ENCODE measurements at places on chromosomes 12 and 14.

- peak; percentile 52 for DNase-seq
Measured at GRCh38 chr12:85405781-85406522, 125.9 kb downstream of the ALX1 start.

DNA sequence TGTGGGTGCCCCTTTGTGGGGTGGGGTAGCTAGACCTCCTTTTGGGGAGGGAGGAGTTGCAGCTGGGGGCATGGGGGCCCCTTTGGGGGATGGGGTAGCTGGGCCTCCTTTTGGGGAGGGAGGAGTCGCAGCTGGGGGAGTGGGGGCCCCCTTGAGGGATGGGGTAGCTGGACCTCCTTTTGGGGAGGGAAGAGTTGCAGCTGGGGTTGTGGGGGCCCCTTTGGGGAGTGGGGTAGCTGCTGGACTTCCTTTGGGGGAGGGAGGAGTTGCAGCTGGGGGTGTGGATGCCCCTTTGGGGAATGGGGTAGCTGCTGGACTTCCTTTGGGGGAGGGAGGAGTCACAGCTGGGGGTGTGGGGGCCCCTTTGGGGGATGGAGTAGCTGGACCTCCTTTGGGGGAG, 7.0 kb downstream of the NACA start:
- no peak for DNase-seq

DNA sequence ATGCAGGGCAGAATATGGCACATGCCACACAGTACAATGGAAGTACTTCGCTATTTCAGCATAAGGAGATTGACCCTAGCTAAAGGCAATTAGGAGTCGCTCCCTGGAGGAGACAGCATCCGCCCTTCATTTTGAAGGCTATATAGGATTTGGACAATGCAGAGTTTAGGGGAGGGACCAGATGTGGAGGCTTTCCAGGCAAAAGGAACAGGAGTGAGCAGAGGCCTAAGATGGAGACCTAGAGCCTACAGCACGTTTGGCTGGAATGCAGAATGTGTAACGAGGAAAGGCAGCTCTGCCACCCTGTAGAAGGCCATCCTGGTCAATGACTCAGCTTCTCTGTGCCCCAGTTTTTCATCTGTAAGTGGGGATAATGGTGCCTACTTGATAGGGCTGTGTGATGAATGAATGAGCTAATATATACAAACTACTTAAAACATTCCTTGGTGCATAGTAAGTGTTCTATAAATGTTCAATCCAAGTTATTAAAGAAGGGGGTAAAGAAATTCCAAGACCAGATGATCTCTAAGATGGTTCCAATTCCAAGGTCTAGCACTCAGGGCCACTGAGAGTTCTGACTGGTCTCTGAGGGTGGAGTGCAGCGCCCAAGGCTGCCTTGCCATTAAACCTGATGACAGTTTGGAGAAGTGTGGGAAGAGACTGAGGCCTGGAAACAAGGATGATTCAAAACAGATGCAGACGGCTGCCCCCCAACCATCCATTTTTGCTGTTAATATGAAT, 54.3 kb upstream of the FRMD6 start:
- DNase-seq = no peak

- no peak for DNase-seq
Measured at GRCh38 chr14:22656945-22657731, 13.0 kb upstream of the OR6J1 start.

DNA sequence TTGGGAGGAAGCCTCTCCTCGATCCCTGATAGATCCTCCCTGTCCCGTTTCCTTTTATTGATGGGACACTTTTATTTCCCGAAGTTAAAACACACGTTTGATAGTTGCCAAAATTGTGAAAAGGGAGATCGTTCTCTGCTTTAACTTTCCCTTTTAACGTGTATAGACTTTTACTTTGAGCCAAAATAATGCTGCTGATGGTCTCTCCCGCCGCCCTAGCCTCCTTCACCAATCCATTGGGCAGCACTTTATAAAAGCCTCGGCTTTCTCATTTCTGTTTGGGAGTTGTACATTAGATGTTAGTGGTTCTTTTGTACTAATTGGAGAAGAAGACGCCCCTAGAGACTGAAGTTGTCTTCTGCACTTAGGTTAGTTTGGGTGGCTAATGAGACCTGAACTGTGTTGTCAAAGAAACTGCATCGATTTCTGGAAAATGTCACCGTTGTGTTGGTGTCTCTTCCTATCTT, 1.4 kb downstream of the TMTC2 start:
- no peak for DNase-seq

DNA sequence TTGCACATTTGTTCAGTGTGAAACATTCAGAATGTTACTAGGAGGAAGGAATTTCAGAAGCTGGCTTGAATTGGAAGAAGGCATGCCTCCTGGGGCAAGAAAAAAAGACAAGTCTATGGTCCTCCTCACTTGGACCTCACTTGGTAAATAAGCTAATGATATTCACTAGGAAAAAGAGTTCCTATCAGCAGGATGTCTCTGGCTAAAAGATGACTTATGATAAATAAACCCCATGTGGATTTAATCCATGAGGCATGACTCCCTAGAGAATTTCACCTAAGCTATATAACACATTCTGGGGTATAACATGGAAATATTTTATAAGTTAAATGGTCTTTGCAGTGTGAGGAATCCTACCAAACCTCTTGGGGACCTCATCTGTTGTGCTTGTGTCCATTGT, 199.9 kb downstream of the LRIG3 start:
- DNase-seq = no peak

- DNase-seq = no peak
Measured at GRCh38 chr14:33052943-33053342, 114.3 kb downstream of the NPAS3 start.

DNA sequence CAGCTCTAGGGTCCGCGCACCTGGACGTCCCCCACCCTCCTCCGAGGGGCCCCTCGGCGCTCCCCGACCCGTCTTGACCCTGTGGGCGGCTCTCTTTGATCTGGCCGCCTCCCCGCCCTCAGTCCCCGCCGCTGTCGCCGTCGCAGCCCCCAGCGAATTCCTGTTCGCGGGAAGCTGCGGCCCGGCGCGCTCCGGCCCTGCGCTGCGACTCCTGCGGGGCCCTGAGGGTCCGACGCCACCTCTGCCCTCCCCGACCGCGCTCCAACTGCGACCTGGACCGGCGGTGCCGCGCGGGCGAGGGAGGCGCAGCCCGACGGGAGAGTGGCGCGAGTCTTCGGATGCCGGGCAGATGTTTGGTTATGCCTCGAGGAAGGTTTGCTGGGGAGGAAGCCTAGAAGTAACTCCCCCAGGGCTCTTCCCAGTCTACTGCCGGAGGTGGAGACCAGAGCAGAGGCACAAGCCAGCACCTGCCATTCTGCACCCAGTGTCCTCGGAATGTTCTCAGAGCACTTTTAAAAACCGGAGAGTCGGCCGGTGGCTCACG, 440 bp upstream of the ISM2 start:
- no peak for DNase-seq

DNA sequence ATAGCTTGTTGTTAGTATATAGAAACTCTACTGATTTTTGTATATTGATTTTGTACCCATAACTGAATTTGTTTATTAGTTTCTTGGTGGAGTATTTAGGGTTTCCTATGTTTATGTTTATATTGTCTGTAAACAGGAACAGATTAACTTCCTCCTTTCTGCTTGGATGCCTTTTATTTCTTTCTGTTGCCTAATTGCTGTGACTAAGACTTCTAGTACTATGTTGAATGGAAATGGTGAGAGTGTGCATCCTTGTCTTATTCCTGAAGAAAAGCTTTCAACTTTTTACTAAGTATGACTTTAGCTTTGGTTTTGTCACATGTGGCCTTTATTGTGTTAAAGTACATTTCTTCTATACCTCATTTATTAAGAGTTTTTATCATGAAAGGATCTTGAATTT, 20.9 kb downstream of the FBXW8 start:
- DNase-seq = peak; percentile 44

DNA sequence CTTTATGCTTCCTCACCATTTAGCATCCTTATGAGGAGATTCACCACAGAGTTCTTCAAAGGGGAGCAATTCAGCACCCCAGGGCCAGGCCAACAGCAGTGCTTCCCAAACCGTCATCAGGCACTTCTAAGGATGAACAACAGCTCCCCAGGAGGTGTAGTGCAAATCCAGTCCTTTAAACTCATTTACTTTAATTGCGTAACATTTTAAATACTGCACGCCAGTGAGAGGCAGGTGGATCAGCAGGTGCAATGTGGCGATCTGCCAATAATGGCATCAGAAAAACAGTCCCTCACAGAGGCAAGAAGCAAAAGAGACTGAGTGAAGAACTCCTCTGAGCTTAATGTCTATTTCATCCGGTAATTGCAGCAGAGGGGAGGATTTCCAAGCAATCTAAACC, 770.9 kb upstream of the FOXG1 start:
- DNase-seq = no peak

DNA sequence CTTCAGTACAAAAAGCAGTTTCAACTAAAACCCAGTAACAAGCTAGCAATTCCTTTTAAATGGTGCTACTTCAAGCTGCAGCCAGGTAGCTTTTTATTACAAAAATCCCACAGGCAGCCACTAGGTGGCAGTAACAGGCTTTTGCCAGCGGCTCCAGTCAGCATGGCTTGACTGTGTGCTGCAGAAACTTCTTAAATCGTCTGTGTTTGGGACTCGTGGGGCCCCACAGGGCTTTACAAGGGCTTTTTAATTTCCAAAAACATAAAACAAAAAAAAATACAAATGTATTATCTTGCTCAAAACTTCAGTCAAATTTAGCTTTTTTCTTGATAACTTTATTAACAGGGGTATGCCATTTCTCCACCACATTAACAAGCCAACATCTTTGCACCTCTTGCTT, 3.6 kb upstream of the CLEC4E start:
- peak; percentile 75 for DNase-seq

- no peak for DNase-seq
Measured at GRCh38 chr14:99731547-99732435, 47.7 kb downstream of the CYP46A1 start.

DNA sequence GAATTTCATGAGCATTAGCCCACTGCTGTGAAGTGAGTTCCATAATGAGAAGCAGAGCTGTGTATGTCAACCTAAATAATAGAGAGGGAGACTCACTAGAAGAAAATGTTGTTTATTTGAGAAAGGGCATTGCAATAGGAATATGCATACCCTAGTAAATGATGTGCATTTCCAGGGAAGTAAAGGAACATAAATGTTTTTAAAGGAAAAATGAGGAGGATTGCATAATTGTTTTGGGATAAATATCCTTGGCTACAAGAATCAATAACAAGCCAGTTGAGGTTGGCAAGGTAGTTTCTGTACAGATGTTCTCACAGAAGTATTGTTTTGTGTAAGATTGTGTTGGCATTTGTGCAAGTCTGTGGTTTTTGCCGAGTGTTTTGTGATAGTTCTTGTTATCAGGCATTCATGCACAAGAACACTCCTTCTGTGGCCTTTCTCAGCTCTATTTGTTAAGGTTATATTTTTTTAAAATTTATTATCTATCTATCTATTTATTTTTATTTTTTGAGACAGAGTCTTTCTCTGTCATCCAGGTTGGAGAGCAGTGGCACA, 47.1 kb downstream of the EMP1 start:
- no peak for DNase-seq

DNA sequence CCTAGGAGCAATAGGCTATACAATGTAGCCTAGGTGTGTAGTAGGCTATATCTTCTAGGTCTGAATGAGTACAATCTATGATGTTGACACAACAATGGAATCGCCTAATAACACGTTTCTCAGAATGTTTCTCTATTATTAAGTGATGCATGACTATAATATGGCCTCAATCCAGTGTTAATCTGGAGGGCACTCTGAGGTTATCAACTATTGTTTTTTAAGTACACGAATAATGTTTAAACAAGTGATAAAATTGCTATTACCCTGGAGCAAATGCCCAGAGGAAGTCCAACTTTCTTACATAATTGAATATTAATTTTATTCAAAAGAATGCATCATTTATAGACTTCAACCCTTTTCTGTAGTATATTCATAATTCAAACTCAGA, 16.4 kb upstream of the CNIH1 start:
- DNase-seq = no peak

GRCh38 chr12:57133916-57134315, 5.6 kb downstream of the LRP1 start:
- no peak for DNase-seq

GRCh38 chr12:63822352-63822751, 22.1 kb upstream of the SRGAP1 start:
- DNase-seq = no peak

DNA sequence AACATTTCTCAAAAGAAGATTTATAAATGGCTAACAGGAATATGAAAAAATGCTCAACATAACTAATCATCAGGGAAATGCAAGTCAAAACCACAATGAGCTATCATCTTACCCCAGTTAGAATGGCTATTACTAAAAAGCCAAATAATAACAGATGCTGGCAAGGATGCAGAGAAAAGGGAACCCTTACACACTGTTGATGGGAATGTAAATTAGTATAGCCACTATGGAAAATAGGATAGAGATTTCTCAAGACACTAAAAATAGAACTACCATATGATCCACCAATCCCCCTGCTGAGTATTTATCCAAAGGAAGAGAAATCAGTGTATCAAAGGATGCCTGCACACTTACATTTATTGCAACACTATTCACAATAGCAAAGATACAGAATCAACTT, 58.3 kb downstream of the GUCY2C start:
- DNase-seq = no peak

Data from PC-9 (cell line).